AG04449 (cell line): ENCODE measurements at places on chromosomes 7 and 10.

GRCh38 chr10:88241501-88241900, 341.6 kb downstream of the RNLS start:
- no peak for DNase-seq

GRCh38 chr7:101379302-101379701, 16.6 kb downstream of the COL26A1 start:
- no peak for DNase-seq

DNA sequence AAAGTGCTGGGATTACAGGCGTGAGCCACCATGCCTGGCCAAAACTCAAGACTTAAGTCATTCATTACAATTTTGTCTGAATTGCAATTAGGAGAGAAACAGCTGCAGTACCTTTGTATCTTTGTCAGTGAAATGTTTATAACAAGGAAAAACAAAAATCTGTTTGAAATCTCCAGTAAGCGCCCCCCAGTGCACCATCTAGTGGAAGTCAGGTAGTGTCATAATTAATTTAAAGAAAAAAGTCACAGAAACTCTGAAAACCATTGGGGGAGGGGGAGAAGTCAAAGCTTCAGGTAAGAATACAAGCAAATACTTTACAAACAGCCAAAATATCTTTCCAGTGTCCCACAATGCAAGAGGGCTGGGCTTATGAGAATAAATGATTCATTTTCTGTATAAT, 2.8 kb downstream of the MPP7 start:
- no peak for DNase-seq

DNA sequence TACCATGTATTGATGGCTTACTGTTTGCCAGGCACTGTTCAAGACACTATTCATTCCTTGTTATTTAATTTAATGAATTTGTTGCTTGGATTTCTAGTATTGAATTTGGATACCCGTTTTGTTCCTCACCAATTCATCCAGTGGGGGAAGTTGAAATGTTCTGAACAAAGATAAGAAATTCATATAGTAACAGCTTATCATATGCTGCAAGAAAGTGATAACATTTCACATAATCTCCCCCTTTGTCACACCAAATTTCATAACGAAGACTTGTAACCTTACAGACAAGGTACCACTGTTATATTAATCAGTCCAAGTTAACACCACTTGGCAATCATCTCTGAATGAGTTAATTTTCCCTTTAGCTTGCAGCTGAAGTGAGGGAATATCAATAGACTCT, 42.1 kb downstream of the SCIN start:
- DNase-seq, result no peak

GRCh38 chr7:150989456-150989855, 1.4 kb upstream of the NOS3 start:
- no peak for DNase-seq

GRCh38 chr7:150831851-150832250, 20.5 kb upstream of the AOC1 start:
- no peak for DNase-seq

DNA sequence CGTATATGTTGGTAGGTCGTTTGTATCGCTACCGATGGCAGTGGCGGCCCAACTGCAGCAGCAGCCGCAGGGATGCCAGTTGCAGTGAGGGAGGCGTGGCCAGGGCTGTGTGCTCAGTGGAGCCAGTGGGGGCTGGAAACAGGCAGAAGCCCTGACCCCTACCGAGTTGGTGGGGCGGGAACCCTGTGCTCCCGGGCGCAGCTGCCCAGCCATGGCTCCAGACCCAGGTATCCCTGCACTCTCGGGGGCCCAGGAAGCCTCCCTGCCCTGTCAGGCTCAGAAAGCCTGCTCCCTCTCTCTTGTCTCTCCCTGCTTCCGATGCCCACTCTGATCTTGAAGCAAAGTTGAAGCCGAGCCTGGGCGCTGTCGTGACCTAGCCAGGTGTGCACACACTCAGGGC, 78.6 kb upstream of the ITGB1 start:
- no peak for DNase-seq

- DNase-seq, result no peak
Measured at GRCh38 chr10:95511314-95511713, 49.9 kb downstream of the SORBS1 start.

GRCh38 chr10:22002591-22003176, 846 bp downstream of the DNAJC1 start:
- DNase-seq, result no peak

DNA sequence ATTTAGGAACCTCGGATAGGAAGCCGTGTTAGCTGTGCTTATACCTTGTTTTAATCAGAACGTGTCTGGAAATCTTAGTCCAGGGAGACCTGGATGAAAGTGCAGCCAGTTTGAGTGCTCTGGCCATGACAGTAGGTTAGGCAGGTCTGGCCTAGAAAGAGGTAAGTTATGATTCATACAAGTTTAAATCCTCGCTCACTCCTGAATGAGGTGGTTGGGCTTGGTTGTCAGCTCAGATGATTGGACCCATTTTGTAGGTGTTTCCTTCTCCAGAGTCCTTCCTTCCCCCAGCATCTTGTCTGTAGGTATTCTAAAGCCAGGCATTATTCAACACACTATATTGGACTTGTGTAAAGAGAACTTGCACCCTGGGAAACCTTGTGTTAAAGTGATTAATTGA, 561.9 kb upstream of the GALNT17 start:
- no peak for DNase-seq

DNA sequence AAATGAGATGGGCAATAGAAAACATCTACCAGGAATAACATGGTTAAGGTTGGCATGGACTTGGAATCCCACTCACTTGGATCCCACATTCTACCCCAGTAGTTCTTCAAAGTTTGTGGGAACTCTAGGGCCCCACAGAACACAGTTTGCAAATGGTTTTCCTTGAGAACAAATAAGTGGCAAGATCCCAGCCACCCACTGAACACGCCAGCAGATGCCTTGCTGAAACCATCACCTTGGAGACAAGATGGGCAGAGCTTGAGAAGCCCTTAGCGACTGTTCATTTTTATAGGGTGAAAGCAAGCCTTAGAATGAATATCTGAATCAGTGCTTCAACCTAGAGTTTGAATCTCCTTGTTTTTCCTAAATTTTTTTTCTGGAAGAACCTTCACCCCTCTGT, 349.1 kb downstream of the RPS24 start:
- DNase-seq, result no peak

- no peak for DNase-seq
Measured at GRCh38 chr7:128132426-128133069, 101.3 kb upstream of the LRRC4 start.

DNA sequence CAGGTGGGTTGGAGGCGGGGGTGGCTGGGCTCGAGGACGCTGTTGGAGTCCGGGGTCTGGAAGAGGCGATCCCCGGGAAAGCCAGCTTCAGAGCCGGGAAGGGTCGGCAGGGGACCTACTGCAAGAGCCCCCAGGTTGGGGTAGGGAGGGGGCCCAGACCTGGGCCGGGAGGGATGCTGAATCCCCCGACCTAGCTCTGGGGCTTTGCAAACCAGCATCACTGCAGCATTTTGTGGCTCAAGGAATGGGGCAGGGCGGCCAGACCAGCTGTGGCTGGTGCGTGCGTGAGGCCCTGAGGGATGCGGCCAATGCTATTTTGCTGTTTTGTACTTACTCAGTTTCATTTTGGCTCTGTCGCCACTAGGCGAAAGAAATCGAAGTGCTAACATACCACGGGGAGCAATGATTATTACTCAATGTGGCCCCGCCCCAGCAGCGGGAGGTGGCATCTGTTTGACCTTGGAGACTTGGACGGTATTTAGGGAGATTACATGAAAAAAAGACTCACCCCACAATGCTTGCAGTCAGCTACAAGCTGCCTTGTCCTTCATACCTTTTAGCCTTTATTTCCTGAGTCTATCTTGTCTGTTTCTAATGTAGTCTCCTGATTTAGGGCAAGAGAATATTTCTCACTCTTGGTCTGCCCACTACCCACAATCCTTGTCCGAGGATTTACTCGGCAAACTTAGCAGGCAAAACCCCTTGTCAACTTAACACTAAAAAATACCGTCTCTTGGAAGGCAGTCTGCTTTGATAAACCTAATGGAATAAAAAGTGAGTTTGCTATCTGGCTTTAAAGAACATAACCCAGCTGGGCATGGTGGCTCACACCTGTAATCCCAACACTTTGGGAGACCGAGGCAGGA, 16.2 kb downstream of the HSPB1 start:
- DNase-seq, result peak; percentile 67

GRCh38 chr7:8818406-8818805, 385.0 kb downstream of the NXPH1 start:
- no peak for DNase-seq

DNA sequence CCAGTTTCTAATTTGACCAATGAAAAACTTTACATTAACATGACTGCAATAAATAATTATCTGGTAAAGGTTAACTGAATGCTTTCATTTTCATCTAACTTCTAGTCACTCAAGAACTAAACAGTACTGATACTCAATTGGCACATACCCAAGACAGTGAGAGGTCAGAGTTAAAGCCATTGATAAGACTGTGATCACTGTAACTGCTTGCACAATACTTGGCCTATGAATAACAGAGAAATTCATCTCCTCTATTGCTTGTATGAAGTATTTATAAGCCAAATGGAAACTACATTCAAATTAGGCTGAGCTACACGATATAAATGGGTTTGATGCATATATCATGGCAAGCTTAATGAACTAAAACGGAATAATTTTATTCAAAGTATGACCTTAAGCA, 43.0 kb downstream of the HERC4 start:
- DNase-seq, result no peak

- DNase-seq, result no peak
Measured at GRCh38 chr7:84686373-84686772, 491.8 kb upstream of the SEMA3A start.

DNA sequence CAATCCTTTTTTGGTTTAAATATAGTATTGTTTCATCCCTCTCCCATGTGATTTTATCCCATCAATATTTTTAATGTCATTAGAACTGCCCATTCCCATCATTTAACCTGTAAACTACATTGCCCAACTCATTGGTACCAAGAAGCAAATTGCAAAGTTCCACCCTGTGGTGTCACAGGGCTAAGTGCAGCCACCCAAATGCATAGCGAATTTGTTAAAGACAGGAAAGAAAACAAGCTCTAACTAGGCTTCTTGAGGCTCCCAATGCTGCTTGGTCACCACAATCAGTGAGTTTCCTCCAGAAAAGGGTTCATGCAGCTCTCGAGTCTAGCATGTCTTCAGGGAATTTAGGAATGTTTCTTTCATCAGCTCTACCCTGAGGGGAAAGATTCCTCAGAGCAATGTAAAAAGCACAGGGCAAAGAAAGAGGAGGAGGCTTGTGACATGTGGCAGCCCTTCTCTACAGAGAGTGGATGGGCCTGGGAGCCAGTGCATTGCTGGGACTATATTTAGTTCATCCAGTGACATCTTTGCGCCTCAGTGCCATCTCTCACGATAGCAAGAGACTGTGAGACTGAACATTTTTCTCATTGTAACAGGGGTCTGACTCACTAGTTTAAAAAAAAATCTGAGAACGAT, 58.1 kb downstream of the CAV1 start:
- DNase-seq, result peak; percentile 91

DNA sequence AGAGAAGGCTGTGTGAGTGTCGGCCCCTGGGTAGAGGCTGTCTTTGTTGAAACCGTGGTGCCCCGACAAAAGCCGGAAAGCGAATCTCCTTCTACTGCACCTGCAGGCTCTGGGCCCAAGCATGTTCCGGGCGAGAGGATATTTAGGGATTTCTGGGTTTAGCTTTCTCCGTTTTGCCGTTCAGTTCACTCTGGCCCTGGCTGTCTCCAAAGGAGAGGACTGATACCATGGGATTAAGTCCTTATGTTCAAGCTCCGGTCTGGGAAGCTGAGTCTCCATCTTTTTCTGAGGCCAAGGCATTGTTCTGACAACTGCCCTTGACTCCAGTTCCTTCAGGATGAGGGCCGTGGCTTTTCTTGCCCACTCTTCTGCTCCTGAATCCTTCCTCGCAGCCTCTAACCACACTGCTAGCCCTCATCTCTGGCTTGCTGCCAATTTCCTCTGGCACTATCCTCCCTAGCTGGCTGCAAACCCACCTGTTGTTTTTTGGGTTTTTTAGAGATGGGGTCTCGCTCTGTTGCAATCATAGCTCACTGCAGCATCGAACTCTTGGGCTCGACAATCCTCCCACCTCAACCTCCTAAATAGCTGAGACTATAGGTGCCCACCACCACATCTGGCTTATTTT, 206.8 kb downstream of the SKIDA1 start:
- no peak for DNase-seq

- no peak for DNase-seq
Measured at GRCh38 chr10:92732958-92733357, 43.2 kb downstream of the HHEX start.

DNA sequence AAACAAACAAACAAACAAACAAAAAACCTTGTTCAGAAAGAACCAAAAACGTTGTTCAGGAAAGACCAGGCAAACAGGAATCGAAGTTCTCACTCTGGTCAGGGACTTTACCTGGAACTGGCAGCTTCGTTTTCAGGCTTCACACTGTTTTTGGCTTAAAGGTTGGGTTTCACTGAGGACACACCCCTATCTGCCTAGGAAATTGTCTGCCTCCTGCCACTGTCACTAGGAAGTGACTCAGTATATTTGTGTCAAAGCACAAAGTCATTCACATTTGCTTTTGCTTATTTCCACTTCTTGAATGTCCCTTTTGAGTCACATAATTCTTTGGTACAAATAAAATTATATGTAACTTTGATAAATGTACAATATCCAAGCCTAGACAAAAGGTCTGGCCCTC, 37.9 kb downstream of the PNLIPRP3 start:
- no peak for DNase-seq

DNA sequence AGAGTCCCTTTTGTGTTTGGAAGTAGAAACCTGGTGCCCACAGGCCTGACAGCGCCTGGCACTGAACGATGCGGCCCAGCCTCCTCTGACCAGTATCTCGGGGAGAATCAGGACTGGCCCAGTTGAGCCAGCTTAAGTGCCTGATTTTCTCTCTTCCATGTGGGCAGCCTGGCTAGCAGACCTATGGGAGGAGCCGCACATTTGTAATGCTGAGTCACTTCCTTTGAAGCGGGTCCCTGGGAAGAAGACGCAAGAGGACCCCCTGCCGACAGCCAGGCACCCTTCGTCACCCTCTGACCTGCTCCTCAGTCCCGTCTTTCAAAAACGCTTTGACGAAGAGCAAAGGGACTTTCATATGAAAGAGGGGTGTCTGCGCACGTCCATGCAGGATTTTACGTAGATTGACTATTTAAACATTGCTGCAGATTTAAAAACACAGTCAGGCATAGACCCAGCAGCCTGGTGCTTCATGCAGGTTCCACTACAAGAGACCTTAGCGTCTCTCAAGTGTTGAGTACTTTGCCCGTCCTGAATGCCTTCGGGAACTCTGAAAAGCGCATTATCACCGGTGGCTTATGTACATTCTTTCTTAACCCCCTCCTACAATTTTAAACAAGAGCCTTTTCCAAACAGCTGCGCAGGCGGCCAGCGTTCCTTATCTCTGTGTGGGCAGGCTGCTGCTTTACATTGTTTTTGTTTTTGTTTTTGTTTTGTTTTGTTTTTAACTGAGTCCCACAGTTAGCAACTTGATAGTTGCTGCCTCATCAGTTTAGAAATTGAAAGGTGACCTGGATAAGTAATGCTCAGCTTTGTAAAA, 36.5 kb upstream of the AP5Z1 start:
- DNase-seq, result peak; percentile 52

GRCh38 chr7:13846386-13846785, 143.1 kb downstream of the ETV1 start:
- DNase-seq, result no peak

- DNase-seq, result no peak
Measured at GRCh38 chr10:120400601-120401000, 56.4 kb upstream of the PLPP4 start.
